ENCODE measurements at places on chromosomes 6 and 20.

GRCh38 chr6:126156973-126157372 is 170.6 kb downstream of the TRMT11 start:
- DNase-seq = no peak

- no peak for DNase-seq
Measured at GRCh38 chr6:29519291-29520010, 31.7 kb upstream of the MAS1L start.

DNA sequence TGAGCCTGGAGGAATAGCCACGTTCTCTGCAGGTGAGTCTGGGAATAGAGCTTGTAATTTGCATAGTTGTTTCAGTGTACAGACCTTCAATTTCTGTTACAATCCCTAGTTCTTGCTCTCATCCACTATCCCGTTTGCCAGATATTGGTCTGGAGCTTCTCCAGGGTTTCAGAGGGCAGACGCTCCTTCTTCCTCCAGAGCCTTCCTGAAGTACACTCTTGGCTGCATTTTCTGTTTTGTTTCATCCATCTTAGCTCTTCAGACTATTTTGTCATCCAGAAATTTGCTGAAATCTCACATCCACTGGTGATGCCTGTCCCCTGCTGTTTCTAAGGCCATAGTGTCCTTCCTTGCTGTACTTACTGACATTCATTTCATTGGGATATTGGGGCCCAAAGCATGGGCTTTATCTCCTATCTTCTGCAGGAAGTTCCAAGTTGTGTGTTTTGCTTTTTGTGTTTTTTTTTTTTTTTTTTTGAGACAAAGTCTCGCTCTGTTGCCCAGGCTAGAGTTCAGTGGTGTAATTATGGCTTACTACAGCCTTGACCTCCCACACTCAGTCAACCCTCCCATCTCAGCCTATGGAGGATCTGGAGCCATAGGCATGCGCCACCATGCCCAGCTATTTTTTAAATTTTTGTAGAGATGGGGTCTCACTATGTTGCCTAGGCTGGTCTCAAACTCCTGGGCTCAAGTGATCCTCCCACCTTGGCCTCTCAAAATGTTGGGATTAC is 18.7 kb downstream of the CDS2 start:
- DNase-seq = no peak

DNA sequence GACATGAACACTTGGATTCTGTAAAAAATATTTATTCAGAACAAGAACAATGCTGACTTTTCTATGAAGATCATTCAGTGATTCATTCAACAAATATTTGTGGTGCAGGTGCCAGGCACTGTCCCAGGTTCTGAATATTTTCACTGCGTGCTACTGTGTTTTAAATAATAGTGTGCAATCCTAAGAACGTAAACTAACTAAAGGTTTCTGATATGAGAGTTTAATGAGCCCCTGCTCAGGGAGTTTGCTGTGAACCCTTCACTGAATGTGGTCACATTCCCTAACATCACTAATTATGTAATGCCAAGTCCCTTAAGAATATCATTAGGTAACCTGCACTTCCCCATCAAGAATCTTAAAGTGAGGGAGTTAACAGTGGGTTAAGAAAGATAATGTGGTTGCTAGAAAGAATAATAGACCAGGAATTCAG is 1.7 kb upstream of the TMEM170B start:
- no peak for DNase-seq

- no peak for DNase-seq
Measured at GRCh38 chr6:12103158-12103557, 91.0 kb downstream of the HIVEP1 start.

- DNase-seq = peak; percentile 16
Measured at GRCh38 chr20:56995635-56996075, 270.8 kb downstream of the BMP7 start.

DNA sequence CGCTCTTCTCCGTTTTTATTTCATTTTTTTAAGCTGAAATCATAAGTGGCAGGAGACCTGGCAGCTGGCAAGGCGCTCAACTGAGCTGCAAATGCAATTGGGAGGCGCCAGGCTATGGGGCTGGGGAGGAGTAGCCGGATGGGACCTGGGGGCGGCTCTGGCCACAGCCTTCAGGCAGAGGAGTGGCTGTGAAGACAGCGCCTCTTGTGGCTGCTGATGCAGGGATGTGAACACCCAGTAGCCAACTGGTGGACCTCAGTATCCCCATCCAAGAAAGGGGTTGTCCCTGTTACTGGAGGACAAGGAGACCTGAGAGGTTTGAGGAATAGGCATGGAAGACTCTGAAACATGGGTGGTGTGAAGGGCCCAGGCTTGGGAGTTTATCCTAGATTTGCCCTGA is 12.6 kb downstream of the KCNK17 start:
- no peak for DNase-seq

GRCh38 chr6:128057946-128058345 is 157.1 kb upstream of the THEMIS start:
- no peak for DNase-seq

- DNase-seq = peak; percentile 35
Measured at GRCh38 chr20:58891718-58892140, 39.2 kb downstream of the GNAS start.

DNA sequence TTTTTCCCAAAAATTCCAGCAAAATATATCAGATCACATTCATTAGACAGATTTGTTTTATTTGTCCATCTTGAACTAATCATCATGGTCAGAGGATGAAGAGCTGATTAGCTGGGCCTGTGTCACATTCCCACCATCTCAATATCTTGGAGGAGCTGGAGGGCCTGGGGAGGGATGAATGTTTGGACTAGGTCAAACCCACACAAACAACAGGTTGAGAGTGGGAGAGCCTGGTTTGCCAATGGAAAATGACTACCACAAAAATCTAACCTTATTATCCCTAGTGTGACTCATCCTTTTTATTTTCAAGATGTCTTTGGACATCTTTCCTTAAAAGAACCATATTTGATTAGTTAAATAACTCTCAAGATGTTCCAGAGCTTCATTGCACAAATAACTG is 242.4 kb downstream of the OGFRL1 start:
- no peak for DNase-seq

DNA sequence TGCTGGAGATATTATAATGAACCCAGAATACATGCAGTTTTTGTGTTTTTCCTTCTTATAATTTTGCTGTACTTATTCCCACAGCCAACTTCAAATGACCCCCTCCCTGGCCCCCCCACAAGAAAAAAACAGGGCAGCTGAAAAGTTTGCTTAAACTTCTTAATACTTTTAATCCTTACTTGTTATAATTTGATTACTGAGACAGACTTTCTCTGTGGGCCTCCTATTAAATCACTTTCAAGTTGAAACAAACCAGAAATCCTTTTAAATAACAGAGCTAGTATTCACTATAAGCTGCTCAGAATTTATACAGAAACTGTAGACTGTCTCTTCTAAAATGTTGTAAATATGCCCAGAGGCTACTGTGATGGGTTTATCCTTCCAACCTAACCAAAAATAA is 106.3 kb downstream of the CENPW start:
- no peak for DNase-seq

DNA sequence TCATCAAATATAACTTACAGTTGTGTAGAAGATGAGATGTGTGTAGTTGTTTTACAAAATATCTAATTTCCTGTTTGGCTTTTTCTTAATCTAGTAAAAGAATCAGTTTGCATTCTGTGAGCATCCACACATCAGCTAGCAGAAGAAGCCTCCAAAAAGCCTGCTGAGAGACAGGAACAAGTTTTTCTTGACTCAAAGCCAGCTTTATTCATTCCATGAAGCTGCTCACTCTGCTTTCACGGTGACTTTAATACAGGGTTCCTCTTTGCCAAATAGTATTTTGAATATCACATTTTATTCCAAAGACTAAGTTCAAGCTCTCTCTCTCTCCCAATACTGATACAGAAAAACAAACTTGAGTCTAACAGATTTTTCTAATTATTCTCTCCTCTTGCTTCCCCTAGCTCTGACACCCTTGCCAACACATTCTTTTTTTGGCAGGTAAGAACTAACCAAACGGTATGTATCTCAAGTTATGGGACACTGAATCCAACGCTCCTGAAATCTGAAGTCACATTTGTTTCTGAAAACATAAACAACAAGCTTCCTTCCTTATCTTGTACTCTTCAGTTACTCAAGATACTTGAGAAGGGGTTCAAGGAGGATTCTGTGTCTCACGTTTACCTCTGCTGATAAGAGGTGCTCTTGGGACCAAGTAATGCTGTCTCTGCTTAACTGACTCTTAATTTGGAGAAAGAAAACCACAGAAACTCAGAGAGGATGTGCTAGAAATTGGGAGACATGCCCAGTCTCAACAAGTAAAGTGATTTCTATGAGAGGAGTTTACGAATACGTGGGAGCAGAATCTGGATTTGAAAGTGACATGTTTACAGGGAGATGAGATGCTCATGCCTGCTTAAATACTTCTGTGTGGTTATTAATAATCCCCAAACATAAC is 184.2 kb upstream of the SPTLC3 start:
- no peak for DNase-seq

DNA sequence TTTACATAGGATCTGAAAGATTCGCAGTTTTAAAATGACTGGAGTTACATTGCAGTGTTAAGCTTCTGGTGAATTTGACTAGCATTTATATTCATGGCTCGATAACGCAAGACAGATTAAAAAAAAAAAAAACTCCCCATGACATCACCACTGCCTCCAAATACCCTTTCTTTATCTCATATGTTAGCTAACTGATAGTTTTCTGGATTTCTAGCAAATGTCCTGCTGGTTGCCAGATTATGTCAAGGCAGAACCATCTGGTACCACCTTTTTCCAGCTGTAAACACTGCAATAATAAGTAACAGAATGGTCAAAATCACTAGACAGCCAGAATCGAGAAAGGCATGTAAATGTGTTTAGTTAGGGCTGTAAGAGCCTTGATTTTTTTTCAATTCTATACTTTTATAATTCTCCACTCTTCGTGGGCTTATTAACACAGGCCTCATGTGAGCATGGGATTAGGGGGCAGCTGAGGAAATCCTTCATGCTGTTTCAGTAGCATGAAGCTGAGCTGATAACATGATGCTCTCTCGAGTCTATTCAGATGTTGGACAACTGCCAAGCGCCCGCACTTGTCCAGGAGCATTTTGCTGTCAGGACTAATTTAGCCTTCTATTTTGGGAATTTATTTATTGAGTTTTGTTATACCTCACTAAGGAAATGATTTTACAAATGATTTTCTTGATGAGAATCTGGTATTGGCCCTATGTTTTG is 166.0 kb upstream of the SCGN start:
- DNase-seq = no peak

DNA sequence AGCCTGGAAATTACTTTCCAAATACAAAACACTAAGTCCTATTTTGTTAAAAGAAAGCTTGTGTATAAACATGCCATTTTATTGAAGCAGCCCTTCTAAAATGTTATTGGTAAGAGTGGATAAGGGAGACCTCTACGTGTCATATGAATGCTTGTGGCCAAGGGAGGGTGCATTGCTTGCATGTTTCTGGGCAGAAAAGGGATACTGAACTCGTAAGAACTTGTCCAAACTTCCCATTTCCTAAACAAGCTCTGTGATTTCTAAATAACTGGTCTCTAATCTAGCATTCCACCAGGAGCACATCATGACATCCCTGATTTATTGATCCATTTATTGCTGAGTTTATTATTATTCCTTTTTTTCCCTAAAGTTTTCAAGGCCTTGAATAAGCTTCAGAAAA is 474.1 kb downstream of the CD109 start:
- DNase-seq = no peak

DNA sequence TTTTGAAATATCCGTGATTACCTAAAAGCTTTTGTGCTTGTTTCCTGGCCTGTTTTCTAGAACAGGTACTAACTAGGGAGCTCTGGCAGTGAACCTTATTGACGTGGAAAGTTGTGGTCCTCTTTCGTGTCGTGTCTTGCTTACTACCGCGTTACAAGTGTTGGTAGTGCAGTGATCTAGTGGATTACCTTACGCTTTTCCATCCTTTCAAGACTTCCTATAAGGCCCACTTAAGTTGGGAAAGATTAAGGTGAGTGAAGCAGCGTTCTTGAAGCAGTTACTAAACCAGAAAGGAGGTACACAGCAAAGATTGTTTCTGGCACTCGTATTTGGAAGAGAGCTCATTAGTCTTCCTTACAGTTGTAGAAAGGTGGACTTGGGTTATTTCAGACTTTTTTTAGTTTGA is 1.9 kb downstream of the PNRC1 start:
- DNase-seq = no peak

GRCh38 chr20:45368221-45368980 is 5.4 kb downstream of the SYS1 start:
- DNase-seq = peak; percentile 32

DNA sequence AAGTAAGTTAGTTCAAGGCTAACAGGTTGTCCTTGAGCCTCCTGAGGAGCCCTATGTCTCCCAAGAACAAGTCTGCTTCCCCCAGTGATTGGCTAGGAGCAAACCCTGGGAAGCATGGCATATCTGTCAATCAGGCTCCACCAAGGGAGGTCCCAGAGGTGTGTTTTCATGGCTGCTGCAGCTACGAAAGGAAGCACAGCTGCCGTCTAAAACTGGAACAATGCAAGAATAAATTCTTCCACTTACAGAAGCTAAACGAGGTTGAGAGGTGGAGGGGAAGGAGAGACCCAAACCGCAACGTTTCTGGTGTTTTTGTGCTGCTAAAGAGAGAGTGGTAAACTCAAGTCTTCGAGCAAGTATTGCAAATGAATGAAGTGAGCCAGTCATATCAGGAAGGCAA is 4.9 kb upstream of the PTGIS start:
- DNase-seq = no peak

- DNase-seq = no peak
Measured at GRCh38 chr6:156464100-156464878, 312.9 kb upstream of the ARID1B start.

DNA sequence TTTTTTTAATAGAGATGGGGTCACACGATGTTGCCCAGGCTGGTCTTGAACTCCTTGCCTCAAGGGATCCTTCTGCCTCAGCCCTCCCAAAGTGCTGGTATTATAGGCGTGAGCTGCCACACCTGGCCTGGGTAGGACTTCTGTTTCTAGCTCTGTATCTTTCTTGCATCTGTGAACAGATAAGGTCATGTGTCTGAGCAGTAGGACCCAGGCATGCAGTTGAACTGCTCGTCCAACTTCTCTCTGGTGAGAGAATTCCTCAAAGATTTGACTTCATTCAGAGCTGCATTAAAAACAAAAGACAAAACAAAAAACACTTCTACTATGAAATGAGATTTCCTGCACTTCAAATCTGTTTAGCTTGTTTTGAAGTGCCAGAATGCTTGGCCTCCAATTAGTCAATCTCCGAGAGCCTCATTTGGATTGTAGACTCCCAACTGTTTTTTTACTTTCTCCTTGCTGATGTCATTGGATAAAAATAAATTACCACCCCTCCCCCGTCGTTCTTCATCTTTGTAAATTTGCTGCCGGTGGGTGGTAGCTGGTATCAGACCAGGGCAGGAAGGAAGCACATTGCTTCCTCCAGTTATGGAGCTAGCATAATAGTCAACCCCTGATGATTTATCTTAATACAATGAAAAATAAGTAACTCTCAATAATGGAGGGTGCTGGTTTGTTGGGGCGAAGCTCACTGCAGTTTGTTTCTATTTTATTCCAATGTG is 17.6 kb downstream of the CD109 start:
- no peak for DNase-seq

- no peak for DNase-seq
Measured at GRCh38 chr6:158021814-158022748, 40.4 kb downstream of the SYNJ2 start.

DNA sequence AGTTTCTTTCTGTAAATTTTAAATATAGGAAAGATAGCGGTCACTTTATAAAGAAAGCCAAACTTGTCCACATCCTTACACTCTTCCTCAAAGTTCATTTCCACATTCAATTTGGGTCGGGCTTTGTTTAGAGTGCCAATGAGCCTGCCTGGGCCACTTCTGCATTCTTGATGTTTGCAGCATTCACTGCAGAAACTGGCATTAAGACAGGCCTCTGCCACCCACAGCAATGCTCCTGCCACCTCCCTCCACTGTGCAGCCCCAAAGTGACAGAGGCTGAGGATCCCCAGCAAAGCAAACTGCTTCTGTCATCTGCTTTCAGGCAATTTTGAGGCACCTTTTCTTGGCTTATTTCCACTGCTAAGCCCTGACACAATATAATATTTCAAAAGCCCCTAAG is 61.2 kb downstream of the TNFAIP3 start:
- DNase-seq = peak; percentile 53
